Activated CD4-positive, alpha-beta T cell treated with anti-CD3 and anti-CD28 coated beads, Interleukin-10, Interleukin-2, amounts not matched to agents 100 ng/mL and 50 ng/mL, durations not matched to agents 16 hours and 8 hours (primary cell): ENCODE measurements at places on chromosomes 5 and 9.
A peak's percentile ranks its signal among the peaks of the same experiment; 100 is the strongest.

GRCh38 chr5:94402096-94402495, 216.3 kb downstream of the KIAA0825 start:
- no peak for DNase-seq

- DNase-seq, result no peak
Observed at GRCh38 chr9:1044643-1045042, 5.5 kb upstream of the DMRT2 start.

DNA sequence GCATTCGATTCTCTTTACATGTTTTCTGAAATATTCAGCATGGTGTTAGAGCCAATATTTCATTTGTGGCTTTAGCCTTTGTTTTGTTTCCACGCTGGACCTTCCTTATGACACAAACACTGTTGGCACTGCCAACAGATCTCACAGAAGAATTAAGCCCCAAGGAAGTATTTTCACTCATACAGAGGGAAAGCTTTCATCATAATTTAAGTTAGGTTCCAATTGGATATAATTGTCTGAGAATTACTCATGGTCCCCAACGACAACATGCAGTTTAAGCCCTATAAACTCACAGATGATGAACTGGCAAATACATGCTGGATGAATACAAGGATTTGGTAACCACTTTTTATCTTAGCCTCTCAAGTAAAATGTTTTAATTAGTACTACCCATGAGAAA, 259.5 kb downstream of the EBF1 start:
- DNase-seq, result no peak

DNA sequence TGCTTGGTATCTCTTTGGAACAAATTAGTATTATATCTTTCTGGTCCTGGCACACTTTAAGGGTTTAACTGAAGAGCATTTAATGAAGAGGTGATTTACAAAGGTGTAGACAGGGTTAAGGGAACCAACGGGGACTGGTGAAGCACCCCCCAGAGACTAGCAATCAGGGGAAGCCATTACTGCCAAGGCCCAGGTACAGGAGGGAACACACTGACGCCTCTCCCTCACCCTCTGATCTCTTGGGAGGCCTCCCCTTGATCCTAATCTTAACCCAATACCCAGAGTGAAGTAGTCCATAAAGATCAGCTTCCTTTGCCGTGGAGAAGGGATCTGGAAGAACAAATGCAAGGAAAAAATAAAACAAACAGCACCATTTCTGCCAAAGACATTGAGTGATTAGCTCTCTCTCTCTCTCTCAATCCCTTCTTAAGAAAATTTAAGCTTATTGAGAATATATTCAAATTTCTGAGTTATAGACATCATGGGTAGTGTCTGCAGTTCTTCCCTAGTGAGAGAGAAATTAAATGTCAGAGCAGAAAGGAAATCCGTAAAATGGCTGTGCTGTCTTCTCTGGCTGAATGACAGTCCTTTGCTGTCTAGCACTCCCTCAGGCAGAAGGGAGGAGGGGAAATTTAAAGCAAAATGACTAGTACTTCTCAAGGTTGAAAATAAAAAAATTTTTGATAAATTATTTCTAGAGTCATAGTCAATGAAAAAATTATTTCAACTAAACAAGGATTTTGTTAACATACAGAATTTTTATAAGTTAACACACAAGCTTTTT, 20.0 kb downstream of the F2R start:
- no peak for DNase-seq

- DNase-seq, result no peak
Observed at GRCh38 chr9:113205432-113205831, 15.6 kb downstream of the FKBP15 start.

DNA sequence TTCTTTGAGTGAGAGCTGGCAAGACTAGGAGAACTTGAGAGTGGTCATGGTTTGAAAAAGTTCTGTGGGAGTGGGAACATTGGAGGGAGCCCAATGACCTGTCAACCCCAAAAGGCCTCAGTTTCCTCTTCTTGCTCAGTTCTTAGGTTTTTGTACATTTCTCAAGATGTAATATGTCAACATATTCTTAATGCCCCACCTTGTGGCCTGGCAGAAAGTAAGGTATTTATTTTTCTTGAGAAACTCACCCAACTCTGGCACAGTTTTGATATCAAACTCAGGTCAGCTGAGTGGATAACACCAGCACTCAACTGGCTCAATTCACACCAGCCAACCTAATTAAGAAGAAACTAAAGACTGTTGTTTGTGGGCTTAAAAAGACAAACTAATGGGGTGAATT, 123.0 kb upstream of the SLC27A6 start:
- DNase-seq, result no peak

DNA sequence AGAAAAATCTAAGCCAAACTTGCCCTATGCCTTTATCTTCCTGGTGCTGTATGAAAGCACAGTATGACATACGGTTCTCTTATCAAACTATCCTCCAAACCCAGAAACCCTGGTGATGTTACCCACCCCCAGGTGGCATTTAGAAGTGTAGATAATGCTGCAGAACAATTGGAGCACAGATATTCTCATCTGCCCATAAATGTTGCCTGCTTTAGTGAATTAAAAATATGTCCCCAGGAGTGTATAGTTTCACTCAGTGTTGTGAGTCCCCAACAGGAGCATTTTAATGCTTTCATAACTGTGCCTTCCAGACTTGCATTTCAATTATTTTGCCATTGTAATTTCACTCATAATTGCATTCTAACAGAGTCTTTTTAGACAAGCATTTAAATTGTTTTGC, 50.8 kb downstream of the SV2C start:
- no peak for DNase-seq

- peak; percentile 60 for DNase-seq
Observed at GRCh38 chr5:134543820-134544614, 18.5 kb downstream of the JADE2 start.

DNA sequence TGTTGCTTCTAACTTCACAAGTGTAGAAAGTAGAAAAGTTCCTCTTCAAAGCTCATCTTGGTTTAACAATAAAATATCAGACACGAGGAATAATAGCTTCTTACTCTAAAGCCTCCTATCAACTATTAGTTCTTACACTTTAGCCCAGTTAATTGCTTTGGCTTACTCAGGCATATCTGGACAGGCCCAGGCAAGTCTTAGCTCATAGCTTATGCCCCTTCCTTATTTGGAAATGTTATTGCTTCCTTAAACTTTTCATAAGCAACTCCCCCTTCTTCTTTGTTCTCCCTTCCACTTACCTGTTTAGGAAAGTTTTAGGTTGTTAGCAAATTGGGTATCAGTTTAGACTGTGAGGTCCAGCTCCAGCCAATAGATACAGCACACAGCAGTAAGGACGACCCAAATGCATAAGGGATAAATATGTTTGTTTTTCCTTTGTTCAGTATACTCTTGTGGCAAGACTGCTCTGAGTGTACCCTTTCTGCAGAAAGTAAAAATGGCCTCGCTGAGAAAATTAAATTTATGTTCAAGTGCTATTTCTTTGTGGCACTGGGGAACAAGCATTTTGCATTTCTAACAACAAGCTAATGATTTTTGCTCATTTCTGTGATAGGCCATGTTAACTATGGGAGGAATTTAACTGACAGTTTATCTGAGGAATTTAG, 162.1 kb downstream of the SMC2 start:
- no peak for DNase-seq

- DNase-seq, result no peak
Observed at GRCh38 chr5:126172812-126173211, 250.4 kb upstream of the GRAMD2B start.

- no peak for DNase-seq
Observed at GRCh38 chr5:166499447-166500240, 1791.8 kb upstream of the WWC1 start.

DNA sequence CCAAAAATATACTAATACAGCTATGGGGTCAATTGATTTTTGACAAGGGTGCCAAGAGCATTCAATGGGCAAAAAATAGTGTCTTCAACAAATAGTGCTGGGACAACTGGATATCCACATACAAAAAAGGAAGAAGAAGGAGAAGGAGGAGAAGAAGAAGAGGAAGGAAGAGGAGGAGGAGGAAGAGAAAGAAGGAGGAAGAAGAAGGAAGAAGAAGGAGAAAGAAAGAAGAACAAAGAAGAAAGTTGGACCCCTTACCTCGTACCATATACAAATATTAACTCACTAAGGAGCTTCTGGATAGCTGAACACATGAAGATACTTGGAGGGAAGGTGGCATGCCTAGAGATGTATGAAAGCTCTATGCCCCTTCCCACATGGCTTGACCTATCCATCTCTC, 17.2 kb upstream of the DELE1 start:
- no peak for DNase-seq

DNA sequence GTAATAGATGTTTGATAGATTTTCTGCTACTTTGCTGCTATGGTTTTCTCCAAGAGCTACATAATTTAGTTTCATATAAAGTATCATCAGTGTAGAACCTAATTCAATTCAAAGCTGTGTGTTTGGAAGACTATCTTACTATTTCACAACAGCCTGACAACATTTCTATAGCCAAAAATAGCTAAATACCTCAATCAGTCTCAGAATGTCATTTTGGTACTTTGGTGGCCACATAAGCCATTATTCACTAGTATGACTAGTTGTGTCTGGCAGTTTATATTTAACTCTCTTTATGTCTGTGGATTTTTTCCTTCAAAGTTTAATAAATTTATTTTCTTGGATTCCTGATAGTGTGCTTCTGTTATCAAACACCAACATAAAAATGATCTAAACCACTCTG, 35.1 kb upstream of the CCDC152 start:
- no peak for DNase-seq

DNA sequence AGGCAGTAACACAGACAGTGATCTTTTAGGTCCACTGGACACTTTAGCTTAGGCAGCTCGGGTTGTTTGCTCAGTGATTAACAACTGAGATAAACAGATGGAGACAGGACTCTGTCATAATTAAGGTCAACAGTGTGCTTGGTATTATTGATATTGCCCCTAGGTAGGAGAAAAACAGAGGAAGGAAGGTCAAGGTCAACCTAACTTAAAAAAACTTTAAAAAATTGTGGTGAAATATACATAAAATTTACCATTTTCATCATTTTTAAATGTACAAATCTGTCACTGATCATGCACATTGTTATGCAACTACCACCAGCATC, 2.1 kb upstream of the HSPA4 start:
- no peak for DNase-seq

GRCh38 chr5:153641183-153641688, 150.8 kb downstream of the GRIA1 start:
- DNase-seq, result no peak

DNA sequence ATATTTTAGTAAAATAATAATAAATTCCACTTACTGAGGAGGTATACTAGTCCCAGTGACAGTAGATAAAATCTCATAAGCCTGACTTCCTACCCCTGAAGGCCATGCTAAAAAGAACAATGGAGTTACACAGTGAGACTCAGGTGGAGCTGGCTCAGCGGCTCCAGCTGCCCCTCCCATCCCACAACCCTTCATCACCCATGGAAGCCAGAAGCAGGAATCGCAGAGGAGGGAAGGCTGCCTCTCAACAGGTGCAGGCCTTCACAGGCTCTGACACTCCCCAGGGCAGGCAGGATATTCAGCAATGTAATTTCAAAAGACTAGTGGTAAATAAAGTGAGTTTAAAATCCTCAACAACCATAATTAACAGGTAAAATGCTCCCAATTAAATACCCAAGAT, 67.5 kb downstream of the FANCC start:
- no peak for DNase-seq
